ENCODE measurements at places on chromosomes 12 and 14.

DNA sequence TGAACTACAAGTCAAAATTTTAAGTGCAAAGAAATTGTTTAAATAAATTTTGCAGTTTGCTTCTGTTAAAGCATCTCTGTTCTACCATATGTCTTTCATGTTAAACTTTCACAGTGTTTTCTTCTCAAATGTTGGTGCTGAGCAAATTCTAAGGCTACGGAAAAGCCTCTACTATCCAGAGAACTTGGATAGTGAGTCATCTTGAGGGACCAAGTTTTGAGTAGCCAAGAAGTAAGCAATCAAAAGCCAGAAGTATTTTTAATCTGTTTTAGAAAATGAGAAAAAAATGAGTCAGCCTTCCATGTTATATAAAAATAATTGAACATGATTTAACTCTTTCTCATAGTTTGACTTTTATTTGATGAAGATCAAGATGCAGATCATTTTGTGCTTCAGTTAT lies 3.3 kb downstream of the BRMS1L start:
- no peak for DNase-seq

DNA sequence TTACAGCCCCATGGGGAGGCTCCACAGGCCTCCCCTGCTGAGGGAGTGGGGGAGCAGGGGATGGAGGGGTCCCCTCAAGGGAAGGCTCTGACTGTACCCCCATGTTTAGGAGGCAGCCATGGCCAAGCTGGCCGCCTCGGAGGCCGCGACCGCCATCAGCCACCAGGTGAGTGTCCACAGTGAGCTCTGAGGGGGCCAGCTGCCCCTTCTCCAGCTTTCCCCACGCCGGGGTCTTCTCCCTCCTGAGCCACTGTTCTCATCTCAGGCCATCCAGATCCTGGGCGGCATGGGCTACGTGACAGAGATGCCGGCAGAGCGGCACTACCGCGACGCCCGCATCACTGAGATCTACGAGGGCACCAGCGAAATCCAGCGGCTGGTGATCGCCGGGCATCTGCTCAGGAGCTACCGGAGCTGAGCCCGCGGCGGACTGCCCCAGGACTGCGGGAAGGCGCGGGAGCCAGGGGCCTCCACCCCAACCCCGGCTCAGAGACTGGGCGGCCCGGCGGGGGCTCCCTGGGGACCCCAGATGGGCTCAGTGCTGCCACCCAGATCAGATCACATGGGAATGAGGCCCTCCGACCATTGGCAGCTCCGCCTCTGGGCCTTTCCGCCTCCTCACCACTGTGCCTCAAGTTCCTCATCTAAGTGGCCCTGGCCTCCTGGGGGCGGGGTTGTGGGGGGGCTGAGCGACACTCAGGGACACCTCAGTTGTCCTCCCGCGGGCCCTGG lies 13.6 kb downstream of the ACADS start:
- DNase-seq, result no peak

- DNase-seq, result no peak
These were observed 50.8 kb downstream of the DGLUCY start for GRCh38 chr14:91164676-91165075.

DNA sequence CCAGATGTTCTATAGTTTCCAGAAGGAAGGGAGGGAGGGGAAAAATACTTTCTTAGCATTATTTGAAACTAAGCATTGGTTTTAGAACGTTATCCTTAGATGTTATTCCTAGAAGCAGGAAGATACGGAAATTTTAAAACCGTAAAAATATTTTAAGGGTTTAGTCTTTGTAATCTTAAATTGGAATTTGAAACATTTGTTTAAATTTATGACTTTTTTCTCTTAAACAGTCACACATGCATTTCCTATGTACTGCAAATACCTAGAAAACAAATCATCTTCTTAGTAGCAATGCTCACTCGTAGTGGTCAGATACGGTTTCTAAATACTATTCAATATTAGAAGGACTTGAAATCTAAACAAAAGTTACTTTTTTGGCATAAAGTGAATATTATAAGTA lies 282.0 kb downstream of the ERC1 start:
- no peak for DNase-seq

DNA sequence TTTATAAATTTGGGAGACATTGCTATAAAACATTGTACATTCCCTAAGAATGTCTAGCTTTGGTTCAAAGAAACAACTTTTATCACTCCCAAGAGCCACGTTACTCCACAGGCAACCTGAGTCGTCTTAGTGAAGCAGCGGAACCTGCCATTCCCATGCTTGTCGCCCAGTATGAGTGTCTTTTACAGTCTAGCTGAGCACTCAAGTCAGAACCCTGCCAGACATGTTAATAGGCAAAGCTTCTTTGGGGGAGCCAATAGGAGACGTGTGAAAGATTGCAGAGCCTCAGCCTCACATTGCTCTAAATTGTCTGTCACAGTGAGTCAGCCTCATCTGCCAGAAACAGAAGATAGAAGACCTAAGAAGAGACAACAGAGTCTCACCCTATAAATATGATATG lies 541.6 kb upstream of the FLRT2 start:
- DNase-seq, result no peak

DNA sequence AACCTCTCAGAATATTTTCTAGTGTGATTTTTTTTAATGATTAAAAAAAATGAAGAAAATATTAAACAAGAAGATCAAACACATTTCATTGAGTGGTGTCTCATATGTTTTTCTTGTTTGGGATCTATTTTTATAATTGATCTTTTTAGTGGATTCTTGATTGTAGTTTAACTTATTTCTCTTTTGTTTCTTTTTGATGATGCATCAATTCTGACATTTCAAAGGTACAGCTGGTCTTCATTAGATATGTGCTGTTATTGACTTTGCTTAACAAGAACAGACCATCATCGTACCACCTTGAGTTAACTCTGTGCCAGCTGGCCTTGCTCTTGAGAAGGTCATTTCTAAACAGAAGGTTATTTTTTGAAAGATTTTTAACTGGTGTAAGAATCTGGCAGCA lies 45.8 kb upstream of the FGD4 start:
- DNase-seq, result no peak

DNA sequence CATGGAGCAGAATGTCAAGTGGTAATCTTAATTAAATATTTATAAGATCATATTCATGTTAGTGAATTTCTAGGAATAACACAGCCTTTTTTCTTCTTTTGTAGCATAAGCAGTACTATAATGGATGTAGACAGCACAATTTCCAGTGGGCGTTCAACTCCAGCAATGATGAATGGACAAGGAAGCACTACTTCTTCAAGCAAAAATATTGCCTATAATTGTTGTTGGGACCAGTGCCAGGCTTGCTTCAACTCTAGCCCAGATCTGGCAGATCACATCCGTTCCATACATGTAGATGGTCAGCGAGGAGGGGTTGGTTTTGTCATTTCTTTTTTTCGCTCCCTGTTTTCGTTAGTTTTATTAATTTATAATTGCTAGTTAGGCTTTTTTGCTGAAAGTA lies 23.1 kb downstream of the AEBP2 start:
- DNase-seq, result no peak

- DNase-seq, result no peak
These were observed 19.4 kb upstream of the EVL start for GRCh38 chr14:100045642-100046344.

DNA sequence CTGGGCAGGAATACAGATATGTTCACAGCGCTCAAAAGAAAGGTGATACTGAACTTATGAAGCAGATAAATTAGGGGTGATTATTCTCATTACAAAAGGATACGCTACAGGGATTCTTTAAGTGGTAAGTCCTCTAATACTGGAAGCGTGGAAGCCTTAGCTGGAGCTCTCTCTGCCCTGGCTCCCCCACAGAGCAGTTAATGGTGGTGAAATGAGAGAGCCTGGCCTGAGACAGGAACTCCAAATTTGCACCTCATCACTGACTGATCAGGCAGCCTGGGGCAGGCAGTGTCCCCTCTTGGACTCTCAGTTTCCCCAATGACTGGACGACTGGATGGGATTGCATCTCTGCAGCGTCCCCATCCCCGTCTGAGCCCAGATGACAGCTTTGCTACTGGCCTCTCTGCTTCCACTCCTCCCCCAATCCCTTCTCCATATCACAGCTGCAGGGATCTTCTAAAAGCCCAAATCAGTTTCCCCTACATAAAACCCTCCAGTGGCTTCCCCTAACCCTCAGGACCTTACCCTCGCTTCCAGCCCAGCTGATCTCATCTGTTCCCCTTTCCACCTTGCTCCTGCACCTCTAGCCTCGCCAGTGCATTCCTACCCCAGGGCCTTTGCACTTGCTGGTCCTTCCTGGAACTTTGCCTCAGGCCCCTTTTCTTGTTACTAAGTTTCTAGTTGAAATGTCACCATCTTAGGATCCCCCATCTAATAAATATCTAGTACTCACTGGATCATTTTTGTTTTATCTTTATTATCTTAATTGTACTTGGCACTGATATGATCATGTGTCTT lies 171.7 kb upstream of the LHX5 start:
- DNase-seq, result no peak

DNA sequence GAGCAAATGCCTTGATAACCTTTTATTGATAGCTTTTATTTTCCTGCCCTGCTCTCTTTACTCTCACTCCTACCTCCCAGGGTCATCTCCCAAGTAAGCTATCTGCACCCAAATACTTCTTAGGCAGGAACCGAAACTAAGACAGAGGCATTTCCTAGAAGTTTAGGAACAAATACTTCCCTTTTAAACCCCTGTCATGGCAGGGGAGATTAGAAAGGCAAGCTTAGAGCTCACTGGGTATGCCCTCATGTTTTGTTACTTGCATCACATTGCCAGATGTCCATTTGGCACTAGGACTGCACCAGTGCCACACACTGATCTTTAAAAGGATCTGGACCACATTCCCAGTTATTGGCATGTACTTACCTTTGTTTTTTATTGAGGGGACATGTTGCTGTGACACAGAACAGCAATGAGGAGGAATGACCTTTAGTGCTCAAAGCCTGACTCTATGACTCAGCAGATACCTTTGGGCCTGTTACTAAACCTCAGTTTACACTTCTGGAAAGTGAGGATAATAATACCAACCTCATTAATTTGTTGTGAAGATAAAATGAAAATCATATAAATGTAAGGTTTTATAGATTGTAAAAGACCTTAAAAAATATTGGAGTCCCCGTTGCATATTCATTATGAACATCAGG lies 40.9 kb upstream of the MBIP start:
- DNase-seq, result no peak

DNA sequence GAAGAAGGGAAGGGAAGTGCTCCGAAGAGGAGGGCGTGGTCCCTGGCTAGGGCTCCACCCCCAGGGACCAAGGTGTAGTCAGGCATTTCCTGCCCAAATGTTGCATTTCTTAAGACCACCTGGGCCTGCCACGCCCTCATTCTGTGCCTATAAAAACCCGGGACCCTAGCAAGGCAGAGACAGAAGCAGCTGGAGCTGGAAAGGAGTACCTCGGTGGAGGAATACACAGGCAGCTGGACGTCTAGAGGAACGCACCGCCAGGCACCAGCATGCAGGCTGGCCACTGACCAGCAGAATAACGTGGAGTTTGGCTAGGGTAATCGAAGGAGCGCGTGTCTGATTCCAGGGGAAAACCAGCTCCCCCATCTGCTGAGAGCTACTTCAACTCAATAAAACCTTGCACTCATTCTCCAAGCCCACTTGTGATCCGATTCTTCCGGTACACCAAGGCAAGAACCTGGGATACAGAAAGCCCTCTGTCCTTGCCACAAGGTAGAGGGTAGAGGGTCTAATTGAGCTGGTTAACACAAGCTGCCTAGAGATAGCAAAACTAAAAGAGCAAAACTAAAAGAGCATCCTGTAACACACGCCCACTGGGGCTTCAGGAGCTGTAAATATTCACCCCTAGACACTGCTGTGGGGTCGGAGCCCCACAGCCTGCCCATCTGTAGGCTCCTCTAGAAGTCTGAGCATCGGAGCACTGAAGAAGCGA lies 21.0 kb downstream of the CFL2 start:
- DNase-seq, result peak; percentile 21

DNA sequence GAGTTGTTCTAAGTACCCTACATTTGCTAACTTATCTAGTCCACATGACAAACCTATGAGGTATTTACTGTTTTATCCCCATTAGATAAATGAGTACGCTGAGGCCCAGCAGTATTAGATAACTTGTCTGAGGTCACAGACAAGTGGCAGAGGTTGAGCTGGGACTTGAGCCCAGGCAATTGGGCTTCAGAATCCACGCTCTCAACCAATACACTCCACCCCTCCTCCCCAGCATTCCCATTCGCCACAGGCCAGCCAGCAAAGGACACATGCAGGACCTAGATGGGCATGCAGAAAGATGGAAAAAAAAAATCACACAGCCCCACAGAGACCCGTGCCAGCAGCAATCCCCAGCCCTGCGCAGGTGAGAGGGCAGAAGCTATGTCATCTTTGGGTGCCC lies 12.4 kb downstream of the HDAC7 start:
- no peak for DNase-seq

- no peak for DNase-seq
These were observed 27.0 kb downstream of the ZCCHC8 start for GRCh38 chr12:122473543-122474323.

DNA sequence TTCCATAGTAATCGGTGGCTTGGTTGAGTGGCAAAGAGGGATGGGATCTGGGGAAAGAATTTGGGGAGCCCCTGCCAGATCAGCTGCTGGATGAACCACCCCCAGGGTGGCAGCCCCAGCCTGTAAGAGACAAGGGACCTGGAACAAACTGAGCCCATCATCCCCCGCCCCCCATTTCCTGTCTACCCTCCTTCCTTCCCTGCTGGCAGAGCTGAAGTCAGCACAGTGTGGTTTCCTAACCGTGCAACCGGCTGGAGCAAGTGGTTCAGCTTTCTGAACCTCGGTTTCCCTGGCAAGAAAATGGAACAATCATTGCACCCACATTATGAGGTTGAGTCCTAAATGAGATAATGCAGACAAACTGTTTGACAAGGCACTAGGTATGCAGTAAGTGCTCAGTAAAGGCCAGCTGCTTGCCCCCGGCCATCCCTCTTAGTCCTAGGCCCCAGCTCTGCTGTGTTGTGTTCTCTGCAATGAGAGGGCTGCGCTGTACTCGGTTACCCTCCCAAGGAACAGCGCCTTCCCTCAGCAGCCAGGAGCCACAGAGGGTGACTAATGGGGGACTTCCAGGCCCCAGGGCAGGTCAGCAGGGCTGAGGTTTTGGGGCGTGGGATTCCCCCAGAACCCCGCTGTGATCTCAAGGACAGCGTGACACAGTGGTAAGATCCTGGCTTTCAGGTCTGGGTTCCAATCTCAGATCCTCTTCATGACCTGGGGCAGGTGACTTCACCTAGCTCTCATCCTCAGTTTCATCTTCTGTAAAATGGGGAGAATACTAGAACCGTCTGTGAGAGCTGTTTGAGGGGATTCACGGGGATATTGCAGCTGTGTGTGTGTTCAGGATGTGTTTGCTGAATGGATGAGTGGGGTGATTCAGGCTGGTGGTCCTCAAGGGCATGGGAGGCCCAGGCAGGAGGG lies 16.5 kb downstream of the SELPLG start:
- DNase-seq, result peak; percentile 84

All from CD4-positive, alpha-beta T cell treated with Interleukin-4 for 1 hour (primary cell).